ENCODE measurements at places on chromosomes 12 and 14. TPM values are rescaled to one million over a fixed set of nuclear protein-coding genes. Genes with fewer than 3 reads are reported as not detected.

DNA sequence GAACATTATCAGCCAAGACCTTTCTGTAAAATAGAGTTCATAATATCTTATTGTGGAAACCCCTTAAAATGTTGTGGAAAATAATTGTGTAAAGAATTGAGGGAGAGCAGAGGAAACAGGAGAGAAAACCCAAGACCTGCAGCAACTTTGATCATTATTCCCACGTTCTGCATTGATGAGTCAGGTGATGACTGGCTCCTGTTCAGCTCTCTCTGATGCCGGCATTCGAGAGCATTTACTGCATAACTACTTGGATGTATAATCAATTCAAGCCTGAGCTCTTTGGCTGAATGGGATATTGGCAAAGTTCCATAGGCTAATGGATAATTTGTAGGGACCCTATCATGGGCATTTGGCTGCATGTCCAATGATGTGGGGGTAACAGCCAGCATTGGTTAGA lies 176.3 kb upstream of the ARID2 start:
- H3K27ac ChIP-seq: no peak overlapping the region
- H3K4me3 ChIP-seq: no peak overlapping the region
- no peak for DNase-seq
- H3K27me3 ChIP-seq: no peaks in the 10 kb centered on the region
- no peaks in the 10 kb centered on the region for H3K36me3 ChIP-seq

GRCh38 chr14:93682459-93682858 lies 105.8 kb downstream of the PRIMA1 start:
- DNase-seq: no peak
- no peaks in the 10 kb centered on the region for H3K36me3 ChIP-seq
- H3K27ac ChIP-seq: no peak overlapping the region
- no peaks in the 10 kb centered on the region for H3K27me3 ChIP-seq

DNA sequence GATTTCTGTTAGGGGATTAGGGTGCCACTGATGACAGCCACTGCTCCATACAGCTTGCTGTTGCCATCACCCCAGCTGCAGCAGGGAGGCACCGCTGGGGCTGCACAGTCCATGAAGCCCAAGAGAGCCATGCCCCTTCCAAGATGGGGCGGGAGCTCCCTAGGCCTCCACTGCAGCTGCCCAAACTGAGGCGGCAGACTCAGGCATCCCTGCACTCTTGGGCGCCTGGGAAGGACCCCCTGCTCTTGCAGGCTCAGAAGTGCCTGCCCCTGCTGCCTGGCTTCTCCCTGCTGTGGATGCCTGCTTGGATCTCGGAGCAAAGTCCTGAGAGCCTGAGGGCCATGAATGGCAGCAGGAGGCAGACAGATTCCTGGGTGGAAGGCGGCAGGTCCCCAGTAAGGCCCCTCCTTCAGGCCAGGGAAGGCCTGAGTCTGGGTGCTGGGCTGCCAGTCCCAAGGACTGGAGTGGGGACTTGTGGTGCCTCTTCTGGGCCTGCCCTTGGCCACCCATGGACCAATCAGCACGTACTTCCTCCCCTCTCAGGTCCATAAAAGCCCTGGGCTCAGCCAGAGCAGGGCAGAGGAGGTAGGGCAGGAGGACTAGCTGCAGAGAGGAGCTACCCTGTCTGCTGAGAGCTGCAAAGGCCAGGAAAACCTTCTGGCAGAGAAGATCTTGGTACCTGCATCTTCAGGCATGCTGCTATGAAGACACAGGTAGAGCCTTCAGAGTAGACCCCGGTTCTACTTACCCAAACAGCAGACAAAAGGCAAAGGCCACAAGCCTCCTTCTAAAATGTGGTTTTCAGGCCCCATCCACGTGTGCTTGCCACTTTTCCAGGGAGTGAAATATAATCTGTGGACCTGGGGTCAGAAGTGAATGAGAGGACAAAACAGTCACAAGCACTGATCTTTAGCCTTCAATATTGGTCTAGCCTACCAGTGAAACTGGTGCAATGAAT lies 30.0 kb upstream of the STK38L start:
- no peaks in the 10 kb centered on the region for H3K27me3 ChIP-seq
- DNase-seq: no peak
- no peak overlapping the region for H3K27ac ChIP-seq
- H3K4me3 ChIP-seq: no peak overlapping the region

DNA sequence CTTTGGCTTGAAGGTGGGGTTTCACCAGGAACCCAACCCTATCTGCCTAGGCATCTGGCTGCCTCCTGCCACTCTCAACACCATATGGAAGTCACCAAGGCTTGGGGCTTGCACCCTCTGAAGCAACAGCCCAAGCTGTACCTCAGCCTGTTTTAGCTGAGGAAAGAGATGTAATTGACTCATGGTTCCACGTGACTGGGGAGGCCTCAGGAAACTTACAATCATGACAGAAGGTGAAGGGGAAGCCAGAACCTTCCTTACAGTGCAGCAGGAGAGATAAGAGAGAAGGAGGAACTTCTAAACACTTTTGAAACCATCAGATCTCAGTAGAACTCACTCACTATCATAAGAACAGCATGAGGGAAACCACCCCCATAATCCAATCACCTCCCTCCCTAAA lies 26.9 kb downstream of the GLIPR1L1 start:
- no peak overlapping the region for H3K4me3 ChIP-seq
- H3K27me3 ChIP-seq: no peaks in the 10 kb centered on the region
- DNase-seq: no peak
- H3K4me1 ChIP-seq: peaks cover 9% of the 10 kb centered on the region

LUM gene
- total RNA-seq: 0.19 TPM
